ENCODE measurements at places on chromosomes 3 and 15.
A peak's percentile ranks its signal among the peaks of the same experiment; 100 is the strongest.

GRCh38 chr3:54134155-54134554, 11.8 kb downstream of the CACNA2D3 start:
- no peak for DNase-seq

GRCh38 chr15:80710635-80711554, 15.8 kb downstream of the ABHD17C start:
- DNase-seq, result no peak

DNA sequence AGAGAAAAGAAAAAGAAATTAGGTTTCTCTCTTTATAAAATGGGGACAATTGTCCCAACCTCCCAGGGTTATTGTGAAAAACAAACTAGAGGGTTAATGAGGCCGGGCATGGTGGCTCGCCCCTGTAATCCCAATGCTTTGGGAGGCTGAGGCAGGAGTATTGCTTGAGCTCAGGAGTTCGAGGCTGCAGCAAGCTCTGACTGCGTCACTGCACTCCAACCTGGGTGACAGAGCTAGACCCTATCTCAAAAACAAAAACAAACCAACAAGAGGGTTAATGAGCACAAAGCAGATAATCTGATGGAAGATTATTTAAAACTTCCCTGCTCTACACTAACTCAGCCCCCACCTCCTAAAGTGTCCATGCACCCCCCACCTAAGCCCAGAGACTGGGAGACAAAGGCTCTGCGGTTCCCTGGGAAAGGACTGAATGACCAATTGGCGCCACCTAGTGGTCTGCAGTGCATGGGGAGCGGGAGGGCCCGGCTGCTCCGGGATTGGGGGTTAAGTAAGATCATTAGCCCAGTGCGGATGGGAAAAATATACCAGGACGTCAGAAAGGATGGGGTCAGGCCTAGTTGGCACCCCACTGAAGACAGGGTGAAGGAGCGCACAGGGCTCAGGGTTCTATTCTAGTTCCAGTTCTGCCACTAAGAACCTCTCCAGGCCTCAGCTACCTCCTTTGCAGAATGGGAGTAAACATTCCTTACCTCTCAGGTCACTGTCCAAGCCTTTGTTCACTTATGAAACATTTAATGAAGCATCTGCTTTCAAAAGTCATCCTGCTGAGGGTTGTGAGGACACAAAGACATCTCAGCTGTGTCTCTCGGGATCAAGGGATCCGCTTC, 15.6 kb downstream of the PIF1 start:
- peak; percentile 94 for DNase-seq

DNA sequence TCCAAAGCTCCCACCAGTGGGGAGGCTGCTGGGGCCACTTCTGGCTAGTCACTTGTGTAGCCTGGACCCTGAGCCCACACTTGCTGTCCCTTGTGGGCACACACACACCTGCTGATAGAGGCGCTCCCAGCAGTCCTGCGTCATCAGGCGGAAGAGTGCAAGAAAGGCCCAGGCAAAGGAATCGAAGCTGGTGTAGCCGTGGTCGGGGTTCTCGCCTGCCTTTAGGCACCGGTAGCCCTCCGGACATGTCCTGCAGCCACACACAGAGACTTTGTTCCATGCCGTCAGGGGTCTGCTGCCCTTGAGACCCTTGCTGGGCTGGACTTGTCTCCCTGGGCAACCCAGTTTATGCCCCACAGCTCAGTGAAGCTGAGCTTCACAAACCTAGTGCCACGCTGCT, 42.9 kb downstream of the SCN5A start:
- no peak for DNase-seq

- DNase-seq, result peak; percentile 60
Measured at GRCh38 chr15:82647835-82648256, 683 bp upstream of the CPEB1 start.

- DNase-seq, result no peak
Measured at GRCh38 chr15:78390826-78391225, 47.2 kb upstream of the IREB2 start.

DNA sequence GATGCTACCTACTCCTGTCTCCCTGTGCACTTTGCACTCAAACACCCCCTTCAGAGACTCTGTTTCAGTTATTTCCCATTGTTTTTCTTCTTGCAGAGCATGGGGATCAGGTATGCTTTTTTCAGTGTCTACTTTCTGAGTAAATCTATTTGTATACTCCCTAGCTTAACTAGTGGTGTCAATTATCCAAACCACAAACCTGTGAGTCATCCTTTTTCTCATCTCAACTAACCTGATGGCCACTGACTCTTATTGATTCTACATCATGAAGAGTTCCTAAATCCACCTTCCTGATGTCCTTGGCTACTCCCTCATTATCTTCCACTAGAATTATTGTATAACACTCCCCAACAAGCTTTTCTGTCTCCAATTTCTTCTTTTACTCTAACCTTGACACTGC, 68.0 kb downstream of the DIPK2A start:
- DNase-seq, result no peak

DNA sequence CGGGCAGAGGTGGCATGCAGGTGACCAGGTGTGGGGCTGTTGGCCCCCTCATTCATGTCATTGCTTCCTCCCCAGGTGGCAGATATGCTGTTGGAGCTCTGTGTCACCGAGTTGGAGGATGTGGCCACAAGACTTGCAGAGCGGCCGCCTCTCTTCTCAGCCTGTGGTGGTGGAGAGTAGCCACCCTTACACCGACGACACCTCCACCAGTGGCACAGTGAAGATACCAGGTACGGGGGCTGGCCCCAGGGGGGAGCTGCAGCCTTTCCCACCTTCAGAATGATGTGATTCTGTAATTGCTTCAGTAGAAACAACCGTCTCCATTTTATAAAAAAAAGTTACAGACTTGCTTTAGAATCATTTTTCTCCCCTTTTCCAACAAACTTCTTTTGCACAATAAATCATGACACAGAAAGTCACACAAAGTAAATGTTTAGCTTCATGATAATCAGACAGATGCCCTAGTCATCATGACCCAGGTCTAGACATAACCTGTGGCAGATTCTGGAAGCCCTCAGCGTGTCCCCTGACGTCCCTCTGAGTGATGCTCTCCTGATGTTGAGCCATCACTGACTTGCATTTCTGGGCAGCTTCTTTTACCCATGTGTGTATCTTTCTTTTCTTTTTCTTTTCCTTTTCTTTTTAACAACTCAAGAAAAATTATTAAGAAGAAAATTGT, 76.0 kb upstream of the FAN1 start:
- DNase-seq, result no peak

DNA sequence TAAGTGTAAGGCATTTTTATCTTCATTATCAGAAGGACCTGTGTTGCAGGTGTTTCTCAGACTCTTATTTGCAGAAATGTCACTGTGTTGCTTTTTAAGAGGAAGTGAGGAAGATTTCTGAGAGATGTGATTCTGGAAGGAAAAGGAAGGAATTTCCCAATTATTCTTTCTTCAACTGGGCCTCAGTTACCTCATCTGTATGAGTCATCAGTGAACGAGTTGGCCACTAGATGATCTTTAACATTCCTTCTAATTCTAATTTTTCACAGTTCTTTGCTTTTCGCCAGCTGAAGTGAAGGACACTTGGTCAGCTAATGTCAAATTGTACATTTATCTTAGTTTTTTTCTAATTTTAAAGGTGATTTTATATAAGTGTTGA, 28.9 kb downstream of the CLEC3B start:
- DNase-seq, result no peak

DNA sequence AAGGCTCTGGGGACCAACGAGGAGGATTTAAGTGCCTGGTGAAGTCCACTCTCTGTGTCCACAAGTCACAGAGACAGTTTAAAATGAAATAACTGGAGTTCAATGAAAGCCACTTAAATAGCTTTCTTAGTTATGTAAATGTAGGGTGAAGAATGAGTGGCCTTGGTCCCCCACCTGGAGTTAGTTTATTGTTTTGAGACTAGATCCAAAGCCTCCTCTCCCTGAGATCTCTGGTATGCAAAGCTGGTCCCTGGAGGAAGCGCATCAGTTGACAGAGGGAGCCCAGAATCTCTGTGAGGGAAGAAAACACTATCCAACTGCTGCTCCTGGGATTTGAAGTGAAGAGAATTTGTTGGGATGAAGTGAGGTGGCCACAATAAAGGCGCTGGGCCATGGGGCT, 40.5 kb downstream of the EXOG start:
- no peak for DNase-seq

DNA sequence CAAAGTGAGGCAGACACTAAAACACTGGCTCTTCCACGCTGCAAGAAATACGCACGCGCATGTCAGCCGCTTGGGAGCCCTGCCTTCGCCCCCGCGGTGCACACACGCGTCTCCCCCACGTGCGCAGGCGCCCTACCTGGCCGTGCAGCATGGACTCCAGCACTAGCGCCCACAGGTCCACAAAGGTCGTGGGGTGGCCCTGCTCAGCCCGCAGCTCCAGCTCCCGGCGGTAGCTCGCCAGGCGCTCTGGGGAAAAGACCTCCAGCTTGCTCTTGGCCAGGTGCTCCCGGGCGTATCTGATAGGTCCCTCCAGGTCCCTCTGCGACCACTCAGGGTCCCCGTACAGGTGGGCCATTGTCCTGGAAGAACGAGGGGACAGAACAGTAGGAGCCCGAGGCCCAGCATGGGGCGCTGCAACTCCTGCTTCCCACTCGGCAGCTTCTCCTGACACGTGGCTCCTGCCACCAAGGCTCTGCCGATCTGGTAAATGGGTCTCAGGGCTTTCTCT, 14.9 kb downstream of the PLA2G4D start:
- DNase-seq, result no peak

DNA sequence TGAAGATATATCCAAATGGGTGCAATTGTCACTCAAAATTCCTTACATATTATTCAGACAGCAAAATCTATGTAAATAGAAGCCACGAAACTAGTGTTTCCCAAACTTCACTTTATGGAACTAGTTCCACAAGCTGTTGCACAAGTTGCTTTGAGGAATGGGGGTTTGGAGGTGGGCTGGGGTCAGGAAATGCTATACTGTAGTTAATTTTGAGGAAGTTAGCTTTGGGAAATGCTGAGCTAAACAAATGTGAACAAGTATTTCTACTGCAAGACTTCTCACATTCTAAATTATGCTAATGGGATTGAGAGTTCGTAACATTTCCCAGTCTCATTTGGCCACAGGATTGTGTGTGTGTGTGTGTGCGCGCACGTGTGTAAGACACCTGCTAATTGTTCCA, 28.7 kb upstream of the SAMMSON start:
- DNase-seq, result no peak

- DNase-seq, result no peak
Measured at GRCh38 chr3:39267631-39268548, 11.9 kb downstream of the CX3CR1 start.

DNA sequence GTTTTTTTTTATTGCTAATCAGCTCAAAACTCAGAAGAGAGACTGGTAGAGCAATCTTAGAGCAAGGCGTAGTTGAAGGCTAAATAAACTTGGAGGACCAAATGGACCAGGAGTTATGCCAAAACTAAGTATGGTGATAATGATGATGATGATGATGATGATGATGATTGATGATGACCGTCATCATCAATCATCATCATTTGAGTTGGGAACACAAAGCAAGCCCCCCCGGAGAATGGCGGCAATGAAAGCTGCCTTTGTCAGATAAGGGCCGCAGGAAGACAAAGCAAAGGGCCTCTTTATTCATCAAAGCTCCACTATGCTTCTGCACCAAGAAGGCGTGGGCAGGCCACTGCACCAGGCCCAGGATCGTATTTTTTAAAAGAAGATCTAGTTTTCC, 82.1 kb upstream of the RAD18 start:
- DNase-seq, result no peak

DNA sequence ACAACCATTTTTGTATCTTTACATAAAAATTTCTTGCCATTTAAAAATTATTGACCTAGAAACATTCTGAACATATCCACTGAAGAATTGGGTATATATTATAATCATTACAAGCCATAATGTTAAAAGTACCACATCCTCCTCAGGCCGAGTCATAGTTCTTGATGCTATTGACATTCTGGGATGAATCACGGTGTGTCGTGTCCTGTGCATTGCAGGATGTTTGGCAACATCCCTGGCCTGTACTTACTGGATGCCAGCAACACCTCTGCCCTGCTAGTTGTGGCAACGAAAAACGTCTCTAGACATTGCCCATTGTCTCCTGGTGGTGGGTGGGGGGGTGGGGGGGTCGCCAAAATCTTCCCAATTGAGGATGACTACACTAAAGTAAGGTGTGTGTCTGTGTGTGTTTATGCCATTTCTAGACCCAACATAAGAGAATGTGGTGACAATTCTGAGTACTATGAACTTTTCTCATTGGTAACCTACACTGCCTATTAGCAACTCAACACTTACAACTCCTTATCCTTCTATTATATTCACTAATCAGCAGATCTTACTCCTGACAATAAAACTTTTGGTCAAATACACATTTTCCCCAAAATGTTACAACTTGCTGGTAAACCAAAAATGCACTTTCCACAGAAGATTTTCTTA, 471.6 kb downstream of the FOXP1 start:
- DNase-seq, result no peak

DNA sequence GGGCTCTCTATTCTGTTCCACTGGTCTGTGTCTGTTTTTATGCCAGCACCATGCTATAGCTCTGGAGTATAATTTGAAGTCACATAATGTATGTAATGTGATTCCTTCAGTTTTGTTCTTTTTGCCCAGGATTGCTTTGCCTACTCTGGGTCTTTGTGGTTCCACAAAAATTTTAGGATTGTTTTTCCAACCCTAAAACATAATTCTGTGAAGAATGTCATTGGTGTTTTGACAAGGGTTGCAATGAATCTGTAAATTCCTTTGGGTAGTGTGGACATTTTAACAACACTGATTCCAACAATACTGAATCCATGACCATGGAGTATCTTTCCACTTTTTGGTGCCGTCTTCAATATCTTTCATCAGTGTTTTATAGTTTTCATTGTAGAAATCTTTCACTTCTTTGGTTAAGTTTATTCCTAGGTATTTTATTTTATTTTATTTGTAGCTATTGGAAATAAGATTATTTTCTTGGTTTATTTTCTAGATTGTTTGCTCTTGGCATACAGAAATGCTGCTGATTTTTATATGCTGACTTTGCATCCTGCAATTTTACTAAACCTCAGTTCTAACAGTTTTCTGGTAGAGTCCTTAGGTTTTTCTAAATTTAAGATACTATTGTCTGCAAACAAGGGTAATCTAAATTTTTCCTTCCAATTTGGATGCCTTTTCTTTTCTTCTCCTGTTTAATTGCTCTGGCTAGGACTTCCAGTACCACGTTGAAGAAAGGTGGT, 29.7 kb downstream of the TJP1 start:
- no peak for DNase-seq

DNA sequence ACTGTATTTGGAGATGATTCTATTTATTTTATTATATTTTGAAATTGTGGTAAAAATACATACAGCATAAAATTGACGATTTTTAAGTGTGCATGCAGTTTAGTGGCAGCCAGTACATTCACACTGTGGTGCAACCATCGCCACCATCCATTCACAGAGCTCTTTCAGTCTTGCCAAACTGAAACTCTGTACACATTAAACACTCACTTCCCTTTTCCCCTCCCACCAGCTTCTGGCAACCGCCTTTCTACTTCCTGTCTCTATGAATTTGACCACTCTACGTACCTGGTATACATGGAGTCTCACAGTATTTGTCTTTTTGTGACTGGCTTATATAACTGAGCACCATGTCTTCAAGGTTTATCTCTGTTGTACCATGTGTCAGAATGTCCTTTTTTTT, 303.3 kb upstream of the ATP10A start:
- no peak for DNase-seq

- no peak for DNase-seq
Measured at GRCh38 chr3:171658841-171659240, 151.4 kb downstream of the PLD1 start.

GRCh38 chr3:114179575-114179974, 723 bp upstream of the DRD3 start:
- DNase-seq, result peak; percentile 39

GRCh38 chr3:17023006-17023664, 138.4 kb downstream of the PLCL2 start:
- no peak for DNase-seq

Data from neural progenitor cell (in vitro differentiated cells).